Putamen (tissue), 1 donor: ENCODE measurements at places on chromosomes 4 and X.

GRCh38 chr4:150078041-150078578 lies at the start of gene DCLK2:
DCLK2 (plus strand) TSS chr4:150078445; CDS start chr4:150079028, 583 bp downstream.
- DNase-seq: peak; percentile 81

DNA sequence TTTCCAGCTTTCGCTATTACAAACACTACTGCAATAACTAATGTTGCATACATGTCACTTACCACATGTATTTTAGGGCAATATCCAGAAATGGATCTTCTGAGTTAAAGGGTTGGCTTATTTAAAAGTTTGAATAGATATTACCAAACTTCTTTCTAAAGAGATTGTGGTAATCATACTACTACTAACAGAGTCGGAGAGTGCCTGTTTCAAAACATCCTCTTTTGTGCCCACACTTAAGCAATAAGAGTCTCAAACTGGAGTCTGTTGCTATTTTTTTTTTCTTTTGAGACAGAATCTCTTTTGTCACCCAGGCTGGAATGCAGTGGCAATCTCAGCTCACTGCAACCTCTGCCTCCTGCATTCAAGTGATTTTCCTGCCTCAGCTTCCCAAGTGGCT lies 35.8 kb downstream of the FGFBP1 start:
- no peak for DNase-seq

- DNase-seq: no peak
Measured at GRCh38 chr4:3013839-3014350, 50.5 kb downstream of the GRK4 start.

GRCh38 chrX:124239324-124239723 lies 93.1 kb upstream of the TEX13D start:
- no peak for DNase-seq

GRCh38 chrX:46713672-46714490 lies 45.0 kb downstream of the SLC9A7 start:
- DNase-seq: no peak

GRCh38 chrX:104351173-104351769 lies 96.5 kb upstream of the ESX1 start:
- DNase-seq: no peak
